ENCODE measurements at places on chromosomes 1 and 21.

DNA sequence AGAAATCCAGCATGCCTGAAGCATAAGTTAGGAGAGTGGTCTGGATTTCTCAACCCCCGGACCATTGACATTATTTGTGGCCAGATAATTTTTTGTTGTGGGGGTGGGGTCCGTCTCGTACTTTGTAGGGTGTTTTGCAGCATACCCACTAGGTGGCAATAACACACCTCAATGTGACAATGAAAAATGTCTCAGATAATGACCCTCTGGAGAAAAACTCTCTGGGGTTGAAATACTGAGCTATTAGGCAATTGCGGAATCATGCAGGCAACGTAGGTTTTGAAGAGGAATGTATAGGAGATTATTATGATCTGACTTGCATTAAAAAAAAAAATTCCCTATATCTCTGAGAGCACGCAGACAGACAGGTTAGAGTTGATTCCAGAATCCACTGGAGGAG, 25.3 kb upstream of the RRP15 start:
- no peak for DNase-seq

- no peak for DNase-seq
Observed at GRCh38 chr1:23732363-23733224, 10.7 kb upstream of the ELOA start.

DNA sequence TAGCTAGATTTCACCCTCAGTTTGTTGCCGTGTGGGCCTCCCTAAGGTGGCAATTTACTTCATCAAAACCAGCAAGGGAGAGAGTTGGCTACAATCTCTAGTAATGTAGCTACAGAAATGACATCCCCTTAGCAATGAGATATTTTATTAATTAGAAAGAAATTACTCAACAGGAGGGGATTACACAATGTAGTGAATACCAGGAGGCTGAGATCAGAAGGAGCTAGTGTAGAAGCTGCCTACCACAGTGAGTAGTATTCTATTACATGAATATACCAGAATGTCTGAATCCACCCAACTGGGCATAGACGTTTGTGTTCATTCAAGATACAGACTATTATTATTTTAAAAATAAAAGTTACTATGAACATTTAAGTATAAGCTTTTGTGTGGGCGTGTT, 868.2 kb upstream of the CXADR start:
- DNase-seq: no peak

GRCh38 chr1:185074307-185074706, 28.9 kb downstream of the RNF2 start:
- no peak for DNase-seq

- no peak for DNase-seq
Observed at GRCh38 chr1:54012008-54012325, 6.0 kb downstream of the LDLRAD1 start.

DNA sequence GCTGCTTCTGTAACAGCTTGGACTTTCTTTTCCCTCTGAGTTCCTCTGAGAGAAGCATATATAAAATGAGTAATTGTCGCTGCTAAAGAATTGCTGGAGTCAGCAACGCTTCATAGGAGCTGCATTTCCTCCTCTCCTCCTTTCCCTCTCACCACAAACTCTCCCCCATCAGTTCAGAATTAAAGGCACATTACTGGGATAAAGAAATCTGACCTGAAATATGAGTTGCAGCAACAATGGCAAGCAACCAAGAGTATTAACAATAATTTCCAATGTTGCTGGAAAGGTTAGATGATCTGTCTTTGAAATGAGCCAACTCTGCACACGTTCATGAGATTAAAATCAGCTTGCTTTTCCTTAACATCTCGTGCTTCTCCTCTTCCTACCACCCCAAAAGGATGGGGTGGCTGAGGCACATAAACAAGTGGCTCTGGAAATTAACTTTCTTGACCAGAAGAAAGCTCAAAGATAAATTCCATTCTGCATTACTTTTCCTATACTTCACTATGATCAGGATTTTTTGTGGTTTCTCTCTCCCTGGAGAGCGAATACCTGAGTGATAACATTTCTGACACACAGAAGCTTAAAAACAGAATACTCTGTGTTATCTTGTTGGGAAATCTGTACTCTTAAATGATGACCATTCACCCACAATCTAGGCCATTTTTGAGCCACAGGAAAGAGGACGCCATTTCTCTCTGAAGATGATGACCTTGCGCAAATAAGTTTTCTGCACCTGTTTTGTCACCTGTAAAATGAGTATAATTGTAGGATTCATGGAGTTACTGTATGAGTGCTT, 90.2 kb downstream of the TGFBR3 start:
- no peak for DNase-seq

- no peak for DNase-seq
Observed at GRCh38 chr1:146007489-146008133, 11.2 kb upstream of the TXNIP start.

DNA sequence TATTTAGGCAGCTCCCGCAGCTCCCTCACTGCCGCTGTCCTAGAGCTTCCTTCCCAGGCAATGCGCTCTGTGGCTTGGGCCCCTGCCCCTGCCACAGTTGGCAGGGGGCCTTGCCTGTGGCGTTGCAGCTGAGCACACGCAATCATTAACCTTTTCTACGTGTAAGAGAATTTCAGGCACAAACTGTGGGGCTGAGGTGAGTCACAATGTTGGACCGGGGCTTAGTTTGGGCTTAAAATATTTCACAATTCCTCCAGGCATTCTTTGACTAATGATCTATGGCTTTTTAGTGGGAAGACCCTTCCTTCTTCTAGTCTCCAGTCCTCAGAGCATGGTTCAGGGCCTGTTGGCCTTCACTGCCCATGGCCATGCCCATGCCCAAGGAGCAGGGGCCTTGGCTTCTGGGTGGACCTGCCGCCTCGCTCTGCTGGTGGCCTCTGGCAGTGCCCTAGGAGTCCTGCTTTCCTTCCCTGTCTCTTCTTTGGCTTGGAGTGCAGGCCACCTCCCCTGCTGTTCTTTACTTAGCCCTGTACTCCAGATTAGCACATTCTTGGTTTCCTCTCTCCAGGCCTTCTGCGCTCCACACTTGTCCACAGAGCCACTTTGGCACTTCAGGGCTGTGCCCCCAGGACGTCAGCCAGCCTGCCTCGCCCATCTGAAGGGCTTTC, 39.2 kb downstream of the MAPKAPK2 start:
- DNase-seq: no peak

GRCh38 chr1:94017155-94017829, 103.7 kb downstream of the ABCA4 start:
- no peak for DNase-seq

DNA sequence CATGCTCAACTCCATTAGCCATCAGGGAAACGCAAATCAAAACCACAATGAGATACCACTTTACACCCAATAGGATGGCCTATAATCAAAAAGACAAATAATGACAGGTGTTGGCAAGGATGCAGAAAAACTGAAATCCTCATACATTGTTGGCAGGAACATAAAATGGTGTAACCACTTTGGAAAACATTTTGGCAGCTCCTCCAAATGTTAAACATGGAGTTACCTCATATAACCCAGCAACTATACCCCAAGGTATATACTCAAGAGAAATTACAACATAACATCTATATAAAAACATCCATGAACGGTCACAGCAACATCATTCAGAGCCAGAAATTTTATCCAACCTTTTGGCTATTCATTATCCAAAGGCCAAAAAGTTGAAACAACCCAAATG, 11.6 kb downstream of the EIF4G3 start:
- no peak for DNase-seq

- no peak for DNase-seq
Observed at GRCh38 chr1:15343729-15344128, 66.0 kb upstream of the EFHD2 start.

Measured in neuronal stem cell (in vitro differentiated cells).